NCI-H1105 treated with DMSO at 0.1 percent for 48 hours (cell line): ENCODE measurements at places on chromosomes 1 and 21.
A peak's percentile ranks its signal among the peaks of the same experiment; 100 is the strongest.

GRCh38 chr1:236010443-236010842, 54.4 kb downstream of the NID1 start:
- no peak for DNase-seq

GRCh38 chr1:185850366-185850765, 116.2 kb downstream of the HMCN1 start:
- DNase-seq: no peak

DNA sequence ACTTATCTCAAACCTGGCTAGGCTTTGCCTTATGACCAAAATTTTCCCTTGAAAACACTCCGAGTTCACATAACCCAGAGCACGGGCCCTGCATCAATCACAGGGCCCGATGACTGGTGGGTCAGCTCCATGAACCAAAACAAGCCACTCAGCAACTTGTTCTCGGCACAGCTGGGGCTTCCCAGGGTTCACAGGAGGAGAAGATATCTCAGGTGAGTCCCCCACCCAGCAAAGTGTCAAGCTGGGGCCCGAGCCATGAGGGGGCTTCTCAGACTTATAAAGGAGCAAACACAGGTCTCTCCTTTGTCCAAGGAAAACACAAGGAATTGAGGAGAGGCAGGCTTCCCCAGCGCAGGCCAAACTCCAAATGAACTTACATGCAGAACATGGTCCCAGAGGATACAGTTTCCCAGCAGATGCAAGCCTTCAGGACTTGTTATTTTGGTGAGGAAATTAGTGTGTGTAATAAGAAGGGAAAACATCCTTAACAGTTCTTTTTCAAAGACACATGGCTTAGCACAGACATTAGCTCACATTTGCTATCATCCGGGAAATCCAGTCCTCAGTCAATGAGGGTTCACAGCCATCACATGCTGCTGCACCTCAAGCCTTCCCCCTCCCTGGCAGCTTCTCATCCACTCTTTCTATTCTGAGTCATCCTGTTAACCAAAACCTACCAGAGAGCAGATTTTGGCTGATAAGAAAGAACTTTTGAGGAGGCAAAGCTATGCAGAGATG, 98.1 kb upstream of the NFIA start:
- no peak for DNase-seq

DNA sequence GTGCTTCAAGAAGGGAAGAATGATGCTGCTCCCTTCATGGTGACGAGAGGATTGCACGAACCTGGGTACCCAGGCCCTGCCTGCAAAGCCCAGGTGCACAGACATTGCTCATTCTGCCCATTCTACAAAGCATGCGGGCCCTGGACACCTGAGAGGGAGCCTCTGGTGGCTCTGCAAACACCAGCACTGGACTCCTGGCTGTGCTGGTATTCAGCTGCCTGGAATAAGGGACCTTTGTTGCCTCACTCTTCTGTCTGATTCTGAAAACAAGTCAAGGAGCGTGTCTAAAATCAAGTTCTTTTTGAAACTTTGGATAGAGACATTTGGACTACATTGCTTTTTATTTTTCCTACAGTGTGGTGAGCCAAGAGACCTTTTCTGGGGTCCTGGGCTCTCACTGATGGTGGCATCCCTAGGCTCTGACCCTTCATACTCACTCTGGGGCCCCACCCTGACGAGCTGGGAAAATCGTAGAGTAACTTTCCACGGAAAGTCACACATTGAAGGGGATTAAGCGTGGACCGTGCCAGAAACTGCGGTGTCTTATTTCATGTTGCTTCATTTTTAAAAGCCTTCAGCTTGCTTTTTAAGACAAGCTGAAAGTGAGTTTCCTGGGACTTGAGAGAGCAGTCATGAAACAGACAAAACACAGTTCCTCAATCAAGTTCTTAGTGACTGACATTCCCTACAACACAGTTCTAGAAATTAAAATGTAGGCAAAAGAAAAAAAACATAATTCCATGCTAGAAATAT, 24.0 kb downstream of the ABCA4 start:
- no peak for DNase-seq

DNA sequence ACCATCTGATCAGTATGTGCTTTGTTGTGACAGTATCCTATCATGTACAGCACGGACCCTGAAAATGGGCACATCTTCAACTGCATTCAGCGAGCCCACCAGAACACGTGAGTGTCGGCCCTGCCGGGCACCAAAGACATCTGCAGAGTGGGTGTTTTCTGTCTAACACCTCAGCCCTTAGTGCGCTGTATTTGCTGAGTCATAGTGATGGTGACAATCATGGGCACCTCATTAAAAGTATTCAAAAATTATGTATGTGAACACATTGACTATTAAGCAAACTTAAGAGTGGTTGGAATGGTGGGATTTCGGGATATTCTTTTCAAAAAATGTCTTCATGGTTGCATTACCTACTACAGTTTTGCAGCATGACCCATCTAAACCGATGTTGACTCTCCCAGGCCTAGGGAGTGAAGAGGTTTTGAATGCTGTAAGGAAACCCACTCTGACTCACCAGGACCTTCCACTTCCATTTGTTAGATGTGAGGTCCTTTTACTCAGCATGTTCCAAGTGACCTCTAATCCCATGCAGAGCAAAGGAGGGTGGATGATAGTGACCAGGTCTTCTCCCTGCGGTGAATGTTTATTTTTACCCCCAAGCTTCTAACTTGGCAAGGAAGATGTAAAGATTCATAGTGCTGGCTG, 20.1 kb downstream of the MGST3 start:
- DNase-seq: no peak

GRCh38 chr1:234699795-234700665, 90.1 kb upstream of the IRF2BP2 start:
- no peak for DNase-seq

GRCh38 chr21:14602382-14602958, 56.4 kb upstream of the SAMSN1 start:
- no peak for DNase-seq

DNA sequence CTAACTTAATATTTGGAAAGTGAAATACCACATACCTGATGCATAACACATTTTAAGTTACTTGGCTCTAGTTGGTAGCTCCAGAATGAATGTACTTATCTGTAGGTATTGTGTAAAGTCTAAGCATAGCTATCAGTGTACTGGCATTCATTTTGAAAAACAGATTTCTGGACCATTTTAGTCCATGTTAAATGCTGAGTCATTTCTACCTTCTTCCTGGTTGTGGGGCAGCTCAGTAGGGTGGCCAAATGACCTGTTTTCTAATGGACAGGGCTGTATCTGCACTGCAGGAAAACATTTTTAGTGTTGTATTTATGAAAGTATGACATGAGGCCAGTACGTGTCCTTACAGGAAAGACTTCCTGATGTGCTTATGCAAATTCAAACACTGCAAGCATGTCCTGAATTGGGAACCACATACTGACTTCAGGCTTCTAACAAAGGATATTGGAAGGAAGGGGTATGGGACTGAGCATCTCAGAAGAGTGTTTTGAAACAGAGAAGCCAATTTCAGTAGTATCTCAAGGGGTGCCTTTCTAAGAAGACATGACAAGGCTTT, 300.3 kb upstream of the B3GALT2 start:
- DNase-seq: no peak

- no peak for DNase-seq
Observed at GRCh38 chr1:170634293-170634692, 29.6 kb upstream of the PRRX1 start.

DNA sequence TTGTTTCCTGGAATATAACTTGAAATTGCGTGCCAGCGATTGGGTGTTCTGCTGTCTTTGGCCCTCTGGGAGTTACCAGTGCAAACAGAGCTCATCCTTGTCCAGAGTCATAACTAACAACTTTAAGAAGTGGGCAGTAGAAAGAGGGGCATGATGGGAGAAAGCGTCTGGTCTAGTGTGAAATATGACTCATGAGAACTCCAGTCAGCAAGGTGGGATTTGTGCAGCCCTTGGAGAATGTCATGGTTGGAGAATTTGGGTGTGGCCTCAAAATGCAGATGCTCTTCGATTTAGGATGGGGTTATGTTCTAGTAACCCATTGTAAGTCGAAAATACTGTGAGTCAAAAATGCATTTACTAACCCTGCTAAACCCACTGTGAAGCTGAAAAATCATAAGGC, 12.9 kb downstream of the ATP1B1 start:
- DNase-seq: no peak

DNA sequence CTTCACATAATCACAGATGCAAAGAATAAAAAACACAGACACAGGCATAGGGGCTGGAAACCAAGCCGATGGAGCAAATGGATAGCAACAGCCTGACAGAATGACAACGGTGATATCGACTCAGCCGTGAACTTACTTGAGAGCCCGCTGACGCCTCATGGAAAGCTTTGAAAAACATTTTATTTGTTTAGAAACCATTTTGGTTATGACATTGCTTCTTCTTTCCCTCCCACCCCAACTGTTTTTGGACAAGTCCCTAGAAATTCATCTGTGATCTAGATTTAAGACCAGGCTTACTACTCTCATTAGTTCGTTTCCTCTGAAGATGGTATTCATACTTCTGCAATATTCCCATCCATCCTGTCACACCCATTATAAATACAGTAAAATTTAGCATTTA, 44.9 kb downstream of the PCSK9 start:
- no peak for DNase-seq

DNA sequence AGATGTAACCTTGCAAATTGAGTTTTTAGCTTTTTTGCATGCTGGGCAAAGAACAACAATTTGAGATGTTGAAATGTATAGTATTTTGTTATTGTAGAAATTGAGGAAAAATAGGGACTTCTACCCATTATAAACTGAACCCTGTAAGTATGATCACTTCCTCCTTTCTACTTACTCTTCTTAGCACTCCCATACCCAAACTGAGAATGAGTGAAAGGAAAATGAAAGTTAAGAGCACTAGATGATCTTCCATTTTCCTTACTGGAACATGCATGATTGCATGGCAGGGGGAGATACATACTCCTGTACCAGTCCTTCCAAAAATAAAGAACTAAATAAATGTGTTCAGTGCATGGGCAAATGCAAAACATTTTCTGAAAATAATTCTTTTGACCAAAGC, 107.4 kb upstream of the KIAA1614 start:
- no peak for DNase-seq

GRCh38 chr1:1399872-1400575, 889 bp upstream of the CCNL2 start:
- DNase-seq: no peak

DNA sequence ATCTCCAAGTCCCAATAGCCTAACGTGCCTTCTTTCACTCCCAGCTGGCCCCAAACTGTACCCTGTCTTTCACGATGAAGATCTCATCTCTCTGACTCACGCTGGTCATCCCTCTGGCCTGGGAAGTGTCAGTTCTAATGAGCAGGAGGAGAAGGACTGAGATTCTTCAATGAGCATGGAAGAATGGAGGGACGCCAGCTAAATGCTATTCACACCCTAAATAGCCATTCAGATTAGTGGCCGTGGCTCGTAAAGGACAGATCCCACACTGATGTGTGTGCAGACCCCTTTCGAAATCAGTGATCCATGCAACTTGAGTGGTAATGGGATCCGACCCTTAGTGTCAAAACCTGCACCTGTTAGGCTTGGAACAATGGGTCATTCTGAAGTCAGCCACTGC, 75.9 kb upstream of the SMYD2 start:
- DNase-seq: peak; percentile 45

DNA sequence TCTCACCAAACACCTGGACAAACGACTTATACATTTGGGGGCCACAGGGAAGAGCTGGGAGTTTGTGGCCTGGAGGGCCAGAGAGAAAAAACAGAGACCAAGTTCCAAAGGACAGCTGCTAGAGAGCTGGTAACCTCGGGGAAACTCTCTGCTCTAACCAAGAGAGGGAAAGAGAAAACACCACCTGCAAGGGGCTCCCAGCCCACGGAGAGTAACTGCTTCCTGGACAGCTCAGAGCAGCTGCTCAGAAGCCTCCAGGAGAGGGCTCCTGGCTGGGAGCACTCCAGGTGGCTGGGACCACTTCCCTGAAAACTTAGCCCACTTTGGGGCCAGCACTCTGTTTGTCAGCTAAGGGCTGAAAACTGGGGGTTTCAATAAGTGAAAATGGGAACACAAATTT, 154.8 kb upstream of the GRIK3 start:
- DNase-seq: peak; percentile 46

GRCh38 chr21:42818328-42818749, 61.0 kb downstream of the WDR4 start:
- DNase-seq: peak; percentile 52

DNA sequence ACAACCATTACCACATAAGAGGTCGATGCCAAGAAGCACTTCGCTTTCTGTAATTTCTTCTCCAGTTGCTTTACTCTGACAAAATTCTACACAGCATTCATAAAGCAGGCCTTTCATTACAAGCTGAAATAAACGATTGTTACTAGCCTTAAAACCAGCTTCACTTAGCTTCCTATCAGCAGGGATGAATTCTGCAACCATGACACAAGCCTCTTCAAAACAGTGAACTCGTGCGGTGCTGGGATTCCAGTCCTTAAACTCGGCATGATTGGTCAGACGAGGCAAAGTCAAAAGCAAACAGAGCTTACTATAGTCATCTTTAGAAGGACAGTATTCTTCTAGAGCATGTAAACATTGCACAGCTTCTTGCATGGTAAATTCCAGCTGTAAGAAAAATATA, 30.6 kb downstream of the WDR47 start:
- DNase-seq: no peak

- DNase-seq: no peak
Observed at GRCh38 chr1:25773441-25774125, 26.4 kb upstream of the SELENON start.

DNA sequence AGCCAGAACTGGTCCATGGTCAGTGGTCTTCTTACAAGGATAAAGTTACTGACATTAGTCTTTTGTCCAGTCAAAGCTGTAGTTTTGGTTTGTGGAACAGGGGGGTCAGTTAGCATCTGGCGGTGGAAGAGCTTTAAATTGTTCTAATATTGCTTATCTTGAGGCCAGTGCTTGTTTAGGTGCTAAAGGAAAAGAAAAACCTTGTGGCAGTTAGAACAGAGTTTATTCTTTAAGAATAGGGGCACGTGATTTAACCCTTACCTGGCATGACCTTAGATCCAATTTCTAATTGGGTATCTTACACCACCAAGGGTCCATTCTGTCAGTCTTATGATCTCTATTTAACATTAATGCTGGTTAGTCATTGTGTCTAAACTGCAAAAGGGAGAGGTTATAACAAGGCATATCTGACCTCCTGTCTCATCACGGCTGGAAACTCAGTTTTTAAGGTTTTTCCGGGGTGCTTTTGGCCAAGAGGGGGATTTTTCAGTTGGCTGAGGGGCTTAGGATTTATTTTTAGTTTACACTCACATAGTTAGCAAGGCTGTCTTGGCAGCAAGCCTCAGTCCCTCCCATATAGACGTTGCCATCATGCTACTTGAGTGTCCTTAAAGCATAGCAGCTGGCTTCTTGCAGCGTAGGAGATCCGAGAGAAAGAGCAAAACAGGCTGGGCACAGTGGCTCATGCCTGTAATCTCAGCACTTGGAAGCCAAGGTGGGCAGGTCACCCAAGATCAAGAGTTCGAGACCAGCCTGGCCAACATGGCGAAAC, 60.1 kb upstream of the FAM89A start:
- no peak for DNase-seq

DNA sequence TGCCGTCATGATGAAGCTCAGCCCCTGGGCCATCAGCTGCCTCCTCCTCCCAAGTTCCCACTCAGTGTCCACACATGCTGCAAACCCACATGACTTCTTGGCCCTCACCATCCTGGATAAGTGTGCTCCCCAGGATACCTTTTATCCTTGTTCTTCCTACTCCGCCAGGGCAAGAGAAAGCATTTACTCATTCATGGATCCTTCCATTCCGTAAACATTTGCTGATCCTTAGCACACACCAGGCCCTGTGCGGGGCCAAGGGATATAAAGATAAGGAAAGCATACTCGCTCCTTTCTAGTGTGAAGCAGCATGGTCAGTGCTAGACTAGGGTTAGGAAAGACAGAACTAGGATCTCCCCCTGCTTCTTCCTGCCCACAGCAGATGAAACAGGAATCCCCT, 122.1 kb upstream of the HMGB4 start:
- DNase-seq: no peak

- DNase-seq: no peak
Observed at GRCh38 chr1:158809862-158810261, 21.3 kb upstream of the MNDA start.
